ENCODE measurements at places on chromosomes 12 and 14.

DNA sequence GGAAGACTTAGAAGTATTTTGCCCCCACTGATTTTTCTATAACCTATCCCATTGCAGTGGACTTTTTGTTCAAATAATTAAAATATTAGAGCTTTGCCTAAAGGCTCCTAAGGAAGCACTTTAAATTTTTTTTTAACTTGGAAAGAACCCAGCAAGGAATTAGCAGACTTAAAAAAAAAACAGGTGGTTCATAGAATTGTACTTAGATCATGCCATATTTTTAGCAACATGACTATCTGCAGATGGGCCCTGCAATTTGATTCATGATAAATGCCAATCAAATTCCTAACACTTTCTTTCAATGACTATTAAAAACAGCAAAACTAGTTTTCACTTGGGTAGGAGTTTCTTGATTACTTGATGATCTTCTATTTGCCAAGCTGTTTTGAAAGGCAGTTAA, 11.5 kb downstream of the ADAMTS20 start:
- no peak for DNase-seq

GRCh38 chr12:29245246-29245645, 96.2 kb downstream of the FAR2 start:
- no peak for DNase-seq

- DNase-seq = no peak
These were observed 22.7 kb upstream of the ULK1 start for GRCh38 chr12:131871677-131872076.

- DNase-seq = peak; percentile 60
These were observed 594 bp downstream of the TAMALIN start for GRCh38 chr12:52007158-52007921.

DNA sequence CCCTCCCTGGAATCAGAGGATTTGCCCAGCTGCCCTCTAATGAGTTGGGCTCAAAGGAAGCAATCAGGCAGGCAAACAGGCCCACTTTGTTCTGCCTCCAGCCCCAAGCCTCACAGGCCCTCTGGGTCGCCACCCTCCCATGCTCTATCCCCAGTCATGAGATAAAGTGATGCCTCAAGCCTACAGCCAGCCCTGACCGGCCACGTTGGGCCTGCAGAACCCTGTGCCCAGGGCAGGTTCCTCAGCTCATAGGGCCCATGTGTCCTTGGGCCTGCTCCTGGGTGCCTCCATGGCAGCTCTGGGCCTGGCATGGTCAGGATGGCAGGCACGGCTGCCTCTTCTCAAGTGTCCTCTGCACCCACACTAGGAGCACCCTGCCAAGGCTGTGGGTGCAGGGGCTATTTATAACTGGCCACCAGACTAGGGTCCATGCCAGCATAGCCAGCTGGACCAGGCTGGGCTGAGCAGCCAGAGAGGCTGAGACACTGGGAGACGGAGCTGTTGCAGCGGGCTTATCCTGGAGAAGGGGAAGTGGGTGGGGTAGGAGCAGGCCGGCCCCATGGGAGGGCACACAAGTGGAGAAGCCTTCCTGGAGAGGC, 20.2 kb downstream of the HDAC7 start:
- no peak for DNase-seq

DNA sequence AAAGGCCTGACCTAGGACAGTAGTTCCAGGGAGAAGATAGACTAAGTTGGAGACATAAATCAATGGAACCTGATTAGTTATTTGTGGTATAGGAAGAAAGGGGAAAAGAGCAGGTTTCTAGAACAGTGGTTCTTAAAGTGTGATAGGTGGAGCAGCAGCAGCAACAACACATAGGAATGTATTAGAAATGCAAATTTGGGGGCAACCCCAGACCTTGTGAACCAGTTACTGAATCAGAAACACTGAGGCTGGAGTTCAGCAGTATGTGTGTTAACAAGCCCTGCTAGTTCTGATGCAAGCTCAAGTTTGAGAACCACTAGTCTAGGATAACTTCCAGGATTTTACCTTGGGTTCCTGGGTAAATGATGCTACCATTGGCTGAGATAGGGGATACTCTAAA, 308.7 kb downstream of the EMP1 start:
- no peak for DNase-seq

DNA sequence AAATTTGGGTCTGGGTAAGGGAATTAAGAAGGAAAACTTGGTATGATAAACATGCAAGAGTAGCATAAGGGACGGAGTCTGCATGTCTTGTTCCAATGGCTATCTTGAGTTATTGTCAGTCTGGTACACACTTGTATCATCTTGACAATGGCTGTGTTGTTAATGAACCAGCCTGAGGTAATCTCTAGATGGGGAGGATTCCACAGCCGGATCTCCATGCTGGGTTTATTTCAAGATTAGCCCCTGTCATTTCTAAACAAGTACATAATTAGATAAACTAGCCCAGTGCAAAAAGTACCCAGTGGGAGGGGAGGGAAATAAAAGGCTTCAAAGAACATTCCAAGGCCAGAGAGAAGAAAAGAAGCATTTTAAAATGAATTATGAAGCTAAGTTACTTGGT, 16.5 kb upstream of the CMAS start:
- no peak for DNase-seq

GRCh38 chr14:100677152-100677551, 49.5 kb upstream of the DLK1 start:
- DNase-seq = no peak

DNA sequence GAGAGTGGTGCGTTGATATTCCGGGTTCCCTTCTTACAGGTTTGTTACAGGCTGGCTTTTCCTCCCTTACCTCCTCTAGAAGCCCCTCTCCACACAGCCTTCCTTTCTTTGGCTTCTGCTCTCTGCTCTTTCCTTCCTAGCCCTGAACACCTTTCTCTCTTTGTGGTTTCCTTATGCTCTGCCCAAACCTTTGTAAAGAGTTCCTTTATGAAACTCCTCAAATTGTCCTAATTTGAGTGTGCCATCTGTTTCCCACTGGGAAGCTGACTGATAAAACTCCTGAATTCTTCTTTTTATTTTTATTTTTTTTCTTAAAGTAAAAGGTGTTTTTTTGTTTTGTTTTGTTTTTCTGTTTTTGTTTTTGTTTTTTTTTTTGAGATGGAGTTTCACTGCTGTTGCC, 60.1 kb upstream of the OTX2 start:
- no peak for DNase-seq

- DNase-seq = no peak
These were observed 4.9 kb upstream of the VASH1 start for GRCh38 chr14:76756371-76756750.

GRCh38 chr14:71050227-71050823, 143.1 kb downstream of the PCNX1 start:
- no peak for DNase-seq

GRCh38 chr14:30373053-30373452, 185.9 kb upstream of the G2E3 start:
- DNase-seq = no peak

DNA sequence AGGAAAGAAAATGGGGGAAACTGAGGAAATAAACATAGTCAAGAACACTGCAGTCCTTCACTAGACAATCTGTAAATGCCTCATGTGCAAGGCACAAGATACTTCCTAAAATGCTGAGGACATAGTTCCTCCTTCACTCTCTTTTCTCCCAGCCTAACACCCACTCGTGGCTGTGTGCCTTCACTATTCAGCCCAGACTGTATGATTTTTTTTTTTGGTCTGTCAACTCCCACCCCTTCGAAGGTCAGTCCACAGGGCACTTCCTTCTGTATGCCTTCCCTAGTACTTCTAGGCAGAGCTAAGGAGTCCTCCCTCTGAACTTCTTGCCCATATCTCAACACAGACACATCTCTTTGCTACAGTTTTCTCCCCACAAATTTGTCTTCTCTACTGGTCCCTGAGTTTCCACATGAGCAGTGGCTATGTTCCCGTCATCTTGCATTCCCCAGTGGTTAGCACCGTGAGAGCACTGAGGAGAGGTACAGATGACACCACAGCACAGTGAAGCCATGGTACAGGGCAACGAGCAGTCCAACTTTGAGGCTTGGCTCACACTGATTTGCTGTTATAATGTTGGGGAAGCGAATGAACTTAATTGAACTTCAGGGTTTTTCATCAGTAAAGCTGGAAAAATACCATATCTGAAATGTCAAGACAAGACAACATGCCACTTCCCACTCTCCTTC, 24.1 kb upstream of the SYCP3 start:
- DNase-seq = no peak

DNA sequence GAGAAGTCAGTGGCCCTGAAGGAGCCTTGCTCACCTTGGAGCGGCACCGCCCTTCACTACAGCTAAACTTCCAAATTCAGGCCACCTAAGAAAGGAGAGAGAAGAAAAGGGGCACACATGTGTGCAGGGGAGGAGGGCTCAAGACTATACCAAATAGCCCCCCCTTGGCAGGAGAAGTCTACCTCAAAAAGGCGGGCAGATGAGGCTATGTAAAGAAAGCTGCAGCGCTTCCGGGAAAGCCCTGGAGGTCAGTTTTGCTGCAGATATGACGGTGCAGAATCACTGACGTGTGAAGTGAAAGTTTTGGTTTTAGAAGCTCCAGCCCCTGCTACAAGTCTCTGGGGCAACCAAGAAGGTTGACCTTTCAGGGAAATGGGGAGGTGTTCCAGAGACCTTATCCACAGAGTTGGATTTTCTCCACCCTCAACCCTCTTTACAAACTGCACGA, 48.2 kb upstream of the PNMA1 start:
- no peak for DNase-seq

DNA sequence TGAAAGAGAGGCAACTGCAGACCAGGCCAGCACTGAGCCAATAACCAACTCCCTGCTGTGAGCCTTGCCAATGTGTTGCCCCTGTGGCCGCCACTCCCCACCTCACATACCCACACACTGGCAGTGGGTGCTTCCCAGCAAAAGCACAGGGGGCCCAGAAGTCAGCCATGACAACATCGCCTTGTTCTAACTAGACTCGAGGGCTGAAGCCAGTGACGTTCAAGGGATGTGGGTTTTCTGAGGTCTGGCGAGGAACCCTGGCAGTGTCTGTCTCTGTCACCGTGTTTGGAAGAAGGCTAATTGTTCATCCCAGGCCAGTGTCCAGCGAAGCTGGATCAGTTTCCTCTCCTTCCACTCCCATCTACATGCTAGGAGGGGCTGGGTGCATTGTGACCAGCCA, 311.8 kb upstream of the AMIGO2 start:
- peak; percentile 19 for DNase-seq

DNA sequence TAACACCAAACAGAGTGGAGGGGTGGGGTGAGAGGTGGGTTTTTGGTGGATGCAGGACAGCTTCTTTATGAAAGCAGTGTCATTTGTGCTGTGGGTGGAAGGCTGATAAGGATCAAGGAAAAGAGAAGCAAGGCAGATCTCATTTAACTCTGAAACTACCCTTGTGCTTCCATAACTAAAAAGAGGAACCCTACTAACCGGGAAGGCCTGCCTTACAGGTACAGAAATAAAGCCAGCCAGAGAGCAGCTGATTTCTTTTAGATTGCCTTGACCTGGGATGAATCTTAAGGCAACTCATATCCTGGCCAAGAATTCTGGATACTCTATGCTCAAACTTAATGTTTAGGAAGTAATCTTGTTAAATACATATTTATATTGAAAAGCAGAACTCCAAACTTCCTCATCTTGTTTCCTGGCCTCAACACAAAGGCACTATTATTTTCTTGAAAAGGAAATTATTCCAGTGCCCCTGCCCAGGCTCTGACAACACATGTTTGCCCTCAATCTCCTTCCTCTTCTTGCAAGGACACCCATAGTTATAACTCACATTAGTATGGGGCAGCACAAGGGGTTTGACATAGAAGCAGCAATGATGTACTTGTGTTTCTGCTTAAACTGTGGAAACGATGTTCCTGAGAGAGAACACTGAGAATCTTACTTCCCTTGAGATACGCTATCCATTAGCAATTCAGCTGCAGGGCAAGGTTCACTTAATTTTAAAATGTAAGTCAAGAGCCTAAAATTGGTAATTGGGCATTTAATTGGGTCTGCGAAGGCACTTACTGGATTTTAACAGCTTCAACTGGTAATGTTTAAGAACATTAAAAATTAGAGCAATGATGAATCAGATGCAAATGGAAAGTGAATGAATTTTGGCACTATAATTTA, 173.7 kb downstream of the STXBP6 start:
- no peak for DNase-seq

GRCh38 chr12:11650286-11651281, 1.1 kb downstream of the ETV6 start:
- DNase-seq = peak; percentile 26

- no peak for DNase-seq
These were observed 17.2 kb upstream of the PAPLN start for GRCh38 chr14:73220061-73220460.

DNA sequence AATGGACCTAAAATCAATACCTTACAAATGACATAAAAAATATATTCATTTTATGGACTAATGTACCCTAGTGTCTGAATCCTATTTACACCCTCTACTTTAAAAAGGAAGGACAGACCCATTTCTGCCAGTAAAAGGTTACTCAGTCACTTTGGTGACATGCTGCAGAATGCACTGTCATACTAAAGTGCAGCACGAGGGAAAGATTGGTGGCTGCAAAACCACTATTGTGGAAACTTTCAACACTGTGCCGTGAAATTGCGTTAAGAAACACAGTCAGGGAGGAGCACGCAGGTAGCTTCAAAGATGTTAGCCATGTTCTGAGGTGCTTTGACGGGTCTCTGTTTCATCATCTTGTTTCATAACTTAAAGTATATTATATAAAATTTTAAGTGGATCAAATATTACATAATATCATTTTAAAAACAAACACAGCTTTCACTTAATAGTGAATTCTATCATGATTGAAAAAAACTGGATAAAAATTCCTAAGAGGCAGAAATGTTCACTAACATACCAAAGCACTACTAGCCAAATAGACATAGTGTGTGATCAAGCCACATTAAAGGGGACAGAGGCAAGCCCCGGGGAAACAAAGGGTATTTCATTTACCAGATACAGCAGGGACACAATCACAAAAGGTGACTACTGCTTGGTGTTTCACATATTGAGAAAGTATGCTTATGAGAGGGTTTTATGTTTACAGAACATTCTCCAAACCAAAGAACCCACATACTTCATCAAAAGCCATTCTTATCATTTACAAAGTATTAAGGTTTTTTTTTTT, 330.8 kb upstream of the SOX5 start:
- no peak for DNase-seq

DNA sequence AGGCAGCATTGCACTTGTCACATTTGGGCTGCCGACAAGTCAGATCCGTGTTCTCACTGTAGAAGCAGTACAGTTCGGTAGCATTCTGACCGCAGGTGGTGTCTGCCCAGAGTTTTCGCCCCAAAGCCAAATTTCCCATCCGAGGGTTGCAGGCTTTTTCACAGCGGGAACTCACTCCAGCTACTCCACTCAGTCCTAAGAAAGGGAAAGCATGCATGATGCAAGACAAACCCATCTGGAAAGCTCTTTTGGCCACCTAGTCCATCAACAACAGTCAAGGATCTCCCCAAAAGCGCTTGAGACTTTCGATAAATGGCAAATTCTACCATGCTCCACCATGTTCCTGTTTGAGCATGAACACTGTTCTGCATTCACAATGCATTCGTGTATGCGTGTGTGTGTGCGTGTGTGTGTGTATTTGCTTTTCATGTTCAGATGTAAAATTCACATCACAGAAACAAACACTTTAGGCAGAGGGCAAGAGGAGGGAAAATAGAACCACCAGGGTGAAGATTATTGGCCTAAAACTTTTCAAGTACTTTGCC, 3.2 kb downstream of the NTN4 start:
- DNase-seq = no peak
